Esophagus muscularis mucosa (tissue), 4 donors: ENCODE measurements at places on chromosomes 6 and 20.

DNA sequence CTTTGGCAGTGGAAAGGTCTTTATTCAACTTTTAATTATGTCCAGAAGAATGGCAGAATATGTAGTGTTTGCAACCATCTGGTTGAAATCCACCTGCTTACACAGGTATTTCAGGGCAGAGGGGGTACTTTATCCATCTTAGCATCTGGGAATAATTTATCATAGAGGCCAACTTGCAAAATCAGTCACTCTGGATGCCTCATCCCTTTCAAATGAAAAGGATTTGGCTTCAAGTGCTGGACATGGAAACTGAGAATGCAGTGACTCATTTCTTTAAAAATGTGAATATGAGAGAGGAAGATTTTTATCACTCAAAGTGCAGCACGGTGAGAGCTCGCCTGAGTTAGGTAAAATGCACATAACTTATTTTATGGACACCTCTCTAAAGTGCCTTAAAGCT is 758.3 kb downstream of the KIF16B start:
- no peak for DNase-seq

GRCh38 chr6:66429210-66429609 is 722.2 kb upstream of the EYS start:
- DNase-seq = no peak

- no peak for DNase-seq
Measured at GRCh38 chr6:30681766-30682142, 4.7 kb downstream of the PPP1R18 start.

- DNase-seq = peak; percentile 24
Measured at GRCh38 chr6:167806061-167806700, 20.5 kb upstream of the AFDN start.

DNA sequence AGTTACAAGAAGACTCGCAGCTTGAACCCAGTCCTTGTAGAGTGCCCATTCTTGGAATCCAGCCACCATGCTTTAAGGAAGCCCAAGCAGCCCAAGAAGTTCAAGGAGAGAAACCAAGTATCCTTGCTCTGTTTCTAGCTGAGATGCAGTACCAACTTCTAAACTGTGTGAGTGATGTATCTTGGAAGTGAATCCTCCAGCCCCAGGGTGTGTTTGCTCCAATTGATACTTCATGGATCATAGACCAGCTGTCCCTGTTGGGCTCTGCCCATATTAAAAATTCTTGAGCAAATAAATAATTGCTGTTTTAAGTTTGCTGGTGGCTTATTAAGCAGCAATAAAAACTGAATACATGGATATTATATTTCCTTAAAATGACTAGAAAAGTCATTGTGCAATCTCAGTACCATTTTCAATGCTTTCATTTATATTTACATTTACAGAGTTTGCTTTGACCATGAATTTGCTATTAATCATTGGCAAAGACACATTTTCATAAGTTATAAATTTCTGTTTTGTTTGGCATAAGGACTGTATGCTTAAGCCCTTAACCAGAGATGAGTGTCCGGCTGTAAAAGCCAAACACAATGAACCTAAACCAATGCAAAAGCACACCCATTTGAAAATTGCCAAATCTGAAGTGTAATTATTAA is 9.2 kb downstream of the SPTLC3 start:
- DNase-seq = no peak

- DNase-seq = no peak
Measured at GRCh38 chr20:60748086-60748485, 504.0 kb upstream of the CDH4 start.

DNA sequence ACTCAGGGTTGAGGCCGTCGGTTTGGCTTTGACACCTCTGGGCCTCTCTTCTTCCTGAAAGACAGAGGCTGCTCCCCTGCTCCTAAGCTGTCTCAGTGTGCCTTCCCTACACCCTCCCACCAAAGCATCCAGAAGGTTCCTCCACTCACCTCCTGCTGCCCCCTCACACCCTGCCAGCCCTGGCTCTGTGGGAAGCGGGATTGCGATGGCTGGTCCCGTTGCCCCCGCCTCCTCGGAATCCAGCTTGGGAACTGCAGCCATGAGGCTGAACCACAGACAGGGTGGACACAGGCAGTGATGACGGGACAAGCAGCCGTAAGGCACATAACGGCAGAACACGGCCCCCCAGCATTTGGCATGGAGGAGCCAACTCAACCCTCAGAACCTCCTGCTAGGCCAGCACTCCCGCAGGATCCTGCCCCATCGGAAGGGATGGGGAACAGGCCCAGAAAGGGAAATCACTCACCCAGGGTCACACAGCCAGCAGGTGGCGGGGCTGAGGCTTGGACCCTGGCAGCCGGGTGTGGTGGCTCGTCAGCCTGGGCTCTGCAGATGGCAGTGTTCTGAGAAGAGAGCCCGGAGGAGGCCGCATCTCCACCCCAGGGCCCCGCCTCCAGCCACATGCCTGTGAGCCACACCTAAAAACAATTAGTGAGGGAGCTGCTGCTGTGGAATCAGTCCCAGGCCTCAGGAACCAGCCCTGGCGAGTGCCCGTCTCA is 139.6 kb downstream of the PHACTR3 start:
- no peak for DNase-seq

DNA sequence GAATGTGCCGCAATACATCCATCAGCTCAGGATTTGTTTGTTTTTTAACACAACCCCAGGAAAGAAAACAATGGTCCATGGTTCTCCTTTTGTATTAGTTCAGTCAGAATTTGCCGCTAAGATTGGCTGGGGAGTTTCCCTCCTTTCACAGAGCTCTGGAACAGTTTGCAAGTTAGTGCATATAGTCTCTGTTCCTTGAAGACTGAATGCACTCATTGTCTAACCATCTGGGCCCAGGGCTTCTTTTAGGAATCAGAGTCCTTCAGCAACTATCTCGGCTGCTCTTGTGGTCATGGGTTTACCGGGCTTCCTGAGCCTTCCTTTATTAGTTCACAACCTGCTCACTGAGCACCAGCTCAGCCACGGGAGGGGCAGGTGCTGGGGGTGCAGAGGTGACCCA is 121.3 kb downstream of the SLC23A2 start:
- DNase-seq = no peak

DNA sequence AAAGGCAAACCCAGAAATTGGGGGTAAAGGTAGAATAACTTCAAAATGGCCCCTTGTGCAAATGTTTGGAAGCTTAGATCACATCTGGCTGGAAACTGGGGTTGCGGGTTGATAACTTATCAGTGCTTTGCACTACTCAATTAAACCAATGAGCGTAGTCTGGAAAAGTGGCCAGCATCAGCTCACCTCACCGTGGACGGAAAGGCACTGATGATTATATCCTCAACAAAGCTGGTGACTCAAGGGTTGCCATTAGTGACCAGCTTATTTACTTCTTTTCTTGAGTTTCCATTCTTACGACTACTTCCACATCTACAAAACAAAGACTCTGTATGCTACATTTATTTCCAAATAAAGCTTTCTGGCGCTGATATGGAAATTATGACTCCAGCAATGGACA is 198.5 kb upstream of the HEY2 start:
- no peak for DNase-seq

DNA sequence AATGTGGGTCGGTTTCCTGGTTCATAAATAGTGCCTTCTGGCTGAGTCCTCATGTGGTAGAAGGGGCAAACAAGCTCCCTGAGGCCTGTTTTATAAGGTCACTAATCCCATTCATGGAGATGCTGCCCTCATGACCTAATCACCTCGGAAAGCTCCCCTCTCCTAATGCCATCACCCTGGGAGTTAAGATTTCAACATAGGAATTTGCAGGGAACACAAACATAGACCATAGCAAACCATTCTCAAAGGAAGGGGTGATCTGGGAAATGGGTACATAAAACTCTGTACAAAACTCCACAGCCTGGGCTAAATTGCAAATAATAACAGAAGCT is 1.5 kb upstream of the ADTRP start:
- no peak for DNase-seq

DNA sequence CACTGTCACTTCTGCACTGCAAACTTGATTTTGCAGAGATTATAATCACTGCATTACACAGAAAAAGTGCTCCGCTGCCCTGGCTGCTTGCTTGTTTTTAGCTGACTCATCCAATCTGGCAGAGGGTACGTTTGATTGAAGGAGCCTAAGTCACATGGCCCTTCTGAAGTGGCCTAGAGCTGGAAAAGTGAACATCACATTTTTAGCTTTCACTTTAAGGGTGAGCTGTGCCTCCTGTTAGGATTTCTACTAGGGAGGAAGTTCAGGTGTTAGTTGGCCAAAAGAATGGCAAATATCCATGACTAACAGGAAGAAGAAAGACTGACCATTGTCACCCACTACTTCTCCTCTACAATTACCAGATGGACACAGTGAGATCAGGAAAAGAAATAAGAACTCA is 889.1 kb upstream of the MAP3K7 start:
- no peak for DNase-seq

DNA sequence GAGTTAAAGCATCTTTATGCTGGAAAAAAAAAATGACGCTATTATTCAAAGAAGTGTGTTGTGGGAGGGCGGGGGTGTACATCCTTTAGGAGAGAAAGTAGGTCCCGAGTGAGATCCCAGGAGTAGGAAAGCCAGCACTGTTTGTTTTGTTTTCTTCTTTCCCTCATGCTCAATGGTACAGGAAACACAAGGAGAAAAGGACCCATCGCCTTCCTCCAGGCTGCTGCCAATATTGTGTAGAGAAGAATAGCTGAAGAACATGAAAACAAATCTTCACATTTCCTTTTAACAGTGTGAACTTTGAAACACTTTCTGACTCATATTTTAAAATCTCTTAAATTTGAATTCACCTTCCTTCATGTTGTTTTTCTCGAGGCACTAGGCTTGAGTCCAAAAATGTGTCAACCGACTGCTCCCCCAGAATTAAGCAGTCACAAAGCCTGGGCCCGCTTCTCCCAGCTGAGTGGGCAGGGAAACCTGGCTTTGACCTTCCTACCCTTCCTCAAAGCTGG is 22.3 kb downstream of the PPP1R16B start:
- DNase-seq = no peak

- DNase-seq = no peak
Measured at GRCh38 chr6:13907001-13907350, 17.8 kb upstream of the RNF182 start.

DNA sequence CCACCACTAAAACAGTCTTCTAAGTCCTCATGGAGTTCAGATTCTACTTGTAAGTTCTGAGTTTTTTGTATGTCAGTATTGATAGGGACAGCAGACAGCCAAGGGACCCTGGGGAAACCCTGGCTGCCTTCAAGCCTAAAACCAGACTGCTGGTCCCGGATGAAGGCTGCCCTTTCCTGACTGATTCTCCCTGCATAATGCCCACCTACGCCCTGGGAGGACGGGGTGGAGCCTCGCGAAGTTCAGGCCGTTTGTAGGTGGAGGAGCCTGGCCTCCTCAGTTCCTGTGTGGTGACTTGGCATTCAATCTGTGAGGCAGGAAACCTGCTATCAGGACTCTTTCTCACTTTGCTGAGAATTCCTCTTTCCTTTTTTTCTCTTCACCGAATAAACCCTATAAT is 120.3 kb upstream of the LGSN start:
- DNase-seq = no peak

GRCh38 chr6:148166339-148166968 is 176.2 kb upstream of the SASH1 start:
- DNase-seq = no peak

- no peak for DNase-seq
Measured at GRCh38 chr6:129117355-129117754, 234.4 kb downstream of the LAMA2 start.

DNA sequence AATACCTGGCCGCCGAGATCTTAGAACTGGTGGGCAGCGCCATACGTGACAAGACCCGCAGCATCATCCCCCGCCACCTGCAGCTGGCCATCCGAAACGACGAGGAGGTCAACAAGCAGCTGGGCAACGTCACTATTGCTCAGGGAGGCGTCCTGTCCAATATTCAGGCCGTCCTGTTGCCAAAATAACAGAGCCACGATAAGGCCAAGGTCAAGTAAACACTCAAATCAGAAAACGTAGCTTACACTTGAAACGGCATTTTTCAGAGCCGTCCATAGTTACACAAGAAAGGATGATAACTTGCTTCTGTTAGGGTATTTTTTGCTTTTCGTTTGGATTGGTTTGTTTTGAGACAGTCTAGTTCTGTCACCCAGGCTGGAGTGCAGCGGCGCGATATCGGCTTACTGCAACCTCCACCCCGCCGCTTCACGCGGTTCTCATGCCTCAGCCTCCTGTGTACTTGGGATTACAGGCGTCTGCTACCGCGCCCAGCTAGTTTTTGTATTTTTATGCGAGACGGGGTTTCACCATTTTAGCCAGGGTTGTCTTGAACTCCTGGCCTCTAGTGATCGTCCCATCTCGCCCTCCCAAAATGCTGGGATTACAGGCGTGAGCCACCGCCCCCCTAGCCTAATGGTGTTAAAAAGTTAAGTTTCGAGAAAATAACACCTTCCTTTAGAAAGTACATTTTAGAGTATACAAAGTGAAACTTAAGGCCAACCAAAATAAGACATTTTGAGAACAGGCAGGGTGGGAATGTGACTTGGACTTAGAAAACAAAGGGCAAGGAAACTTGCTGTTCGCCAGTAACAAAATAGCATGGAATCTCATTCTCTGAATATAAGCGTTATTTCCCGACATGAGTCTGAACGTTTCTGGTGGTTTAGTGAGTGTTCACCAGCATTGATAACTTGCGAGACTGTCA is 42.8 kb upstream of the HFE start:
- DNase-seq = no peak

DNA sequence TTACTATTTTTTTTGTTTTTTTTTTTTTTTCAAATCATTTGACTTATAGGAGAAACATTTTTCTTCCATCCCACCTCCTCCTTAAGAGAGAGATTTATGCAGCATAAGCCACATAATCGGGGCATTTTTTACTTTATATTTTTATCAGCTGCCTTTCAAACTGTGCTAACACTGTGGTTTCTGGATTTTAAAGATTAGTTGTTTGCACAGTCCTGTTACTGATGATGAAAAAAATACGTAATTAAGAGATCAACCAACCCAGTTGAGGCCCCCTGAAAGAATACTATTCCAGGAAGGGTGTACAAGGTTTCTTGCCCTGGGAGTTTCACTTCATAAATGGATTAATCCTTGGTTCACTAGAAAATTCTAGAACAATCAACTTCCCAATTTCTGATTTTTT is 68.3 kb downstream of the MMS22L start:
- no peak for DNase-seq

GRCh38 chr6:14876778-14877613 is 368.9 kb upstream of the JARID2 start:
- no peak for DNase-seq

DNA sequence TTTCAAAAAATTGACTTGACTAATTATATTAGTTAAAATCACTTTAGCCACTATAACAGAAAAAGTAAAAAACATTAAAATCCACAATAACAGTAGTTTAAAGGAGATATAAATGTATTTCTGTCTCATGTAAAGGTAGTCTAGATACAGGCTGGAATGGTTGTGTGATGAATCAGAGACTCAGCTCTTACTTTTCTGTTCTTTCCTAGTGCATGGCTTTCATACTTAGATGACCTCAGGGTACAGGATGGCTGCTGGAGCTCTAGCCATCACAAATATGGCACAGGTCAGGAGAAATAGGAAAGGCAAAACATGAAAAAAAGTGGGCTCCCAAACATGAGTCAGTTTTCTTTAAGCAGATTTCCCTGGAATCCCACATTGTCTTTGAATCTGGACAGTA is 157.7 kb upstream of the FLRT3 start:
- no peak for DNase-seq
